CD4-positive, CD25-positive, alpha-beta regulatory T cell (primary cell): ENCODE measurements at places on chromosomes 3 and 15.

GRCh38 chr15:41958002-41958420 is 14.3 kb downstream of the EHD4 start:
- DNase-seq: no peak

DNA sequence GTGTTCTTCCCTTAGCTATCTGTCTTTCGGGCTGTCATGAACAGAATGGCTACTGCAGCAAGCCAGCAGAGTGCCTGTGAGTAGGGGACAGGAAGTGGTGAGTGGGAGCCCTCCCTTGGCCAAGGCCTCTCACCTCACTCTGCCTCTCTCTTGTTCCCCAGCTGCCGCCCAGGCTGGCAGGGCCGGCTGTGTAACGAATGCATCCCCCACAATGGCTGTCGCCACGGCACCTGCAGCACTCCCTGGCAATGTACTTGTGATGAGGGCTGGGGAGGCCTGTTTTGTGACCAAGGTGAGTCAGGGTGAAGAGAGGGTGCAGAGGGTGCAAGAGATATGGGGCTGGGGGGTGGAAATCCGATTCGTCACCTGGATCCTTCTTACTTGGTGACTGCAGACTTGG is 3.0 kb downstream of the DLL4 start:
- DNase-seq: no peak

DNA sequence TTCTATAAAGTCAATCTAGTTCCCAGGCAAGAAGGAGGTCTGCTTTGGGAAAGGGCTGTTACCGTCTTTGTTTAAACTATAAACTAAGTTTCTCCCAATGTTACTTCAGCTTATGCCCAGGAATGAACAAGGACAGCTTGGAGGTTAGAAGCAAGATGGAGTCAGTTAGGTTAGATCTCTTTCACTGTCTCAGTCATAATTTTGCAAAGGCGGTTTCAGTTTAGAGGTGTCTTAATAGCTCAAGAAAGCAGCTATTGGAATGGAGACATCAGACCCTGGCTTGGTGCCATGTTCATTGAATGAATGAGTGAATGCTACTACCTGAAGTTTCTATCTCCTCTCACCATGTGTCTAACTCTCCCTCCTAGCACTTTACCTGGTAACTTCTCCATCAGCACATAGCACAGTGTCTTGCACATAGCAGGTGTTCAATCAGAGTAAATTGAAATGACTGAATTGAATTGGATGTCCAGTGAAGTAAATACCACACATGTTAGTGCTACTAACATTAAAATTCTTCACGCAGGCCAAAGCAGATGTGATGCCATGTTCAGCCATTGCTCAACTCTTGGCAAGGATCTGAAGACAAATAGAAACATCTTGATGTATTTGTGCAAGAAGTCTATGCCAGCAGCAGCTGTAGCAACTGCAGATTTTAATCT is 28.2 kb downstream of the CLEC3B start:
- no peak for DNase-seq

DNA sequence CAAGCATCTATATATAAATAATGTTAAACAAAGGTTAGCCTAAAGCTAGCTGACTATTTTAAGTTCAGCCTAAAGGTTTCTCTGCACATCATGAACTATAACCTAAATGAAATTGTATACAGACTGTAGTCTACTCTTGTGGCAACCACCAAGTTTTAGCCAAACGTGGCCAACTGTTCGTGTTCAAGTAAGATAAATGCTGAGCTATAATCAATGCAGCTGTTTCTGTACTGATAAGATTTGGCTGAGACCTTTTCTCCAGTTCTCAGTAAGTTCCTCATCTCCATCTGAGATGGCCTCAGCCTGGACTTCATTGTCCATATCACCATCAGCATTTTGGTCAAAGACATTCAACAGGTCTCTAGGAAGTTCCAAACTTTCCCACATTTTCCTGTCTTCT is 43.7 kb upstream of the IGSF10 start:
- no peak for DNase-seq

DNA sequence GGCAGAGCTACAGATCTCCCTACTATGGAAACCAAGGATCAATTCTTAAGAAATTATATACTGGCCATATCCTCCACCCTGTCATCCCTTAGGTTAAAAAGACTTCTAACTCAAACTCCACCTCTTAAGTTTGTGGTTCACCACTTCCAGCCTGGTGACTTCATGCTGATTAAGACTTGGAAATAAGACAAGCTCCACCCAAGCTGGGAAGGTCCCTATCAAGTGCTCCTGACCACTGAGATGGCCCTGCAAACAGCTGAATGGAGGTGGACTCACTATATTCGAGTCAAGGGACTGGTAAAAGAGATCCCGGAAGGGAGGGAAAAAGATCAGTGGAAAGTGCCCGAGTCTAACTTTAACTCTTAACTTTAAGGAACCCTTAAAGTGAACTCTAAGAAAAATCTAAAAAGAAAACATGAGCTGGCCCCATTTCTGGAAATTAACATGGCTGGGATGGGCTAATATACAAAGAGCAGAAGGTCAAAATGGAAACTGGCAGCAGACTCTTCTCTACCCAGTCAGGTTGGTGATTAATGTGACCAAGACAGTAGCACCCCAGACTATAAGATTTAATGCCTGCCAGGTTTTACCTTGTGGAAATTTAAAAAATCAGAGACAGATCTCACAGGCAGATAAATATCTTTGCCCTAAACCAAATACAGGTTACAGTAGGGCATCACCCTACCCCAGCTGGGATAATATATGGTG is 43.9 kb downstream of the PPCDC start:
- DNase-seq: peak; percentile 89

GRCh38 chr3:127647166-127647844 is 18.3 kb downstream of the PODXL2 start:
- DNase-seq: no peak

- no peak for DNase-seq
These were observed 243.3 kb upstream of the COL8A1 start for GRCh38 chr3:99394831-99395778.

DNA sequence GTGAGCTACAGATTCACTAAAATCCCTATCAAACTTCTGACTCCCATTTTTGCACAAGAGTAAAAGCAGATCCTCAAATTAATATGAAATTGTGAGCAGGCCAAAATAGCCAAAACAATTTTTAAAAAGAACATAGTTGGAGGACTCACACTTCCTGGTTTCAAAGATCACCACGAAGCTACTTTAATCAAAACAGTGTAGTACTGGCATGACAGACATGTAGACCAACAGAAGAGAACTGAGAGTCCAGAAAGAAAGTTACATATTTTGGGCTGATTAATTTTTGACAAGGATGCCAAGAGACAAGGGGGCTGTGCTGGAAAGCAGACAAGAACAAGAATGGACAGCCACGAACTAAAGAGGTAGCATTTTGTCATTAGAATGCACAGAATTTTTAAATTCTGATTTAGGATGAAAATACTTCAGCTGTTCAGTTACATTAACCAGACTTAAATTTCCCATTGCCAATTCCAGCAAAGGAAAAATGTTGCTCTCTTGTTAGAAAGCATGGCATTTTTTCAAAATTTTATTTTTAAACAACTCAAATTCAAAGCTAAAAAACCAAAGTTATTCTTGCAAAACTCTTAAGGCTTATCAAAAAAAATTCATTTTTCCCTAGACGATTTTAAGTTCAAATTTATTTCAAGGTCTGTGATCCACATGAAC is 14.0 kb downstream of the RYK start:
- no peak for DNase-seq

DNA sequence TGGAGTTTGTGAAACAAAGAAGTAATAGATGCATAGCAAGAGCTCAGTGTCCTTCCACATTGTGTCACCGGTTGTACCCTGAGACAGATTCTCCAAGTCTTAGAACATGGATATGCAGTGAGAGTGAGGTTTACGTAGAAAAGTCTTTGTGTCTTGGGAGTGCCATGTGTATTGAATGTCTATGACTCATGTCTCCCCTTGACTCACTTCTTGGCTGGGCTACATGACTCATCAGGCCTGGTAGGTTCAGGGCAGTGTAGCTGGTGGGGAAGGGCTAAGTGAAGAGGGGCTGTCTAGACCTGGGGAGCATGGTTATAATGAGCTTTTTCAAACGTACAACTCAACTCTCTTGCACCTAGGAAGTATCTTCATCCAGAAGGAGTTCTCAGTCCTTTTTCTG is 167.4 kb downstream of the GAP43 start:
- peak; percentile 45 for DNase-seq

GRCh38 chr3:138263104-138263503 is 66.5 kb downstream of the NME9 start:
- DNase-seq: no peak

- DNase-seq: no peak
These were observed 94.9 kb downstream of the LIPC start for GRCh38 chr15:58526647-58527192.

DNA sequence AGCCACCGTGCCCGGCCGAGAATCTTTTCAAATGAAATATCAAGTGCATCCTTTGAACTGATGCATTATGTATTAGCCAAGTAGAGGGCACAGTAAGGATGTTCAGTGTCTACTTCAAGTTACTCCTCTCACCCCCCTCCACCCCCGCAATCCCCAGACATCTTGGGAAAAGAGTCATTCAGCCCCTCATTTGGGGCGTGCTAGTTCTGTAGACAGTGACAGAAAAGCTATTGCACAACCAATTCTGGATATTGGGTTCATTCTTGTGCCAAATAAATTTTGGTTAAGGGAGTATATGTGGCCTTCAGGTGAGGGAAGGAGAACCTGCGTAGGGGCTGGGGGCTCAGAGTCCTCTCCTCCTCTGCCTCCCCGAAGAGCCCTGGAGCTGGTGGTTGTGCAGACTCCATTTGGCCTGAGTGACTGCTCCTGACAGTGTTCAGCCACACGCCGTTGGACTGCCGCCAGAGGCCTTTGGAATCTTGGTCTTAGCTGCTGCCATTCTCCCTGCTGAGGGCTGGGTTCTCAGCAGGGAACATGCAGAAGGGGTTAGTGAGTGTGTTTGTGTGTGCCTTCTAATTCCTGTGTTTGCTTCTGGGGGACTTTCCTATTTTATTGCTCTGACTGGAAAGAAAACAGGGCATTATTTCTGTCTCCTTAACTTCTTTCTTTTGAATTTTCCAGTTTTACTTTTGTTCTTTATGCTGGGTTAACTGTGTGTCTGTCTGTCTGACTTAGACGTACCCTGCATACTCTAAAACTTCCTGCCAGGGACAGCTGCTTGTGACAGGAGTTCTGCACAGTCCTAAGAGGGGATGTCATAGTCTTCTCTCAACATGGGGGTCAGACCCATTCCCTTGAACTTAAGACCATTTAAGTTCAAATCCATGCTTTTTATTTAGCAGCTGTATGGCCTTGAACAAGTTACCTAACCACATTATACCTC is 21.0 kb downstream of the RARB start:
- no peak for DNase-seq

DNA sequence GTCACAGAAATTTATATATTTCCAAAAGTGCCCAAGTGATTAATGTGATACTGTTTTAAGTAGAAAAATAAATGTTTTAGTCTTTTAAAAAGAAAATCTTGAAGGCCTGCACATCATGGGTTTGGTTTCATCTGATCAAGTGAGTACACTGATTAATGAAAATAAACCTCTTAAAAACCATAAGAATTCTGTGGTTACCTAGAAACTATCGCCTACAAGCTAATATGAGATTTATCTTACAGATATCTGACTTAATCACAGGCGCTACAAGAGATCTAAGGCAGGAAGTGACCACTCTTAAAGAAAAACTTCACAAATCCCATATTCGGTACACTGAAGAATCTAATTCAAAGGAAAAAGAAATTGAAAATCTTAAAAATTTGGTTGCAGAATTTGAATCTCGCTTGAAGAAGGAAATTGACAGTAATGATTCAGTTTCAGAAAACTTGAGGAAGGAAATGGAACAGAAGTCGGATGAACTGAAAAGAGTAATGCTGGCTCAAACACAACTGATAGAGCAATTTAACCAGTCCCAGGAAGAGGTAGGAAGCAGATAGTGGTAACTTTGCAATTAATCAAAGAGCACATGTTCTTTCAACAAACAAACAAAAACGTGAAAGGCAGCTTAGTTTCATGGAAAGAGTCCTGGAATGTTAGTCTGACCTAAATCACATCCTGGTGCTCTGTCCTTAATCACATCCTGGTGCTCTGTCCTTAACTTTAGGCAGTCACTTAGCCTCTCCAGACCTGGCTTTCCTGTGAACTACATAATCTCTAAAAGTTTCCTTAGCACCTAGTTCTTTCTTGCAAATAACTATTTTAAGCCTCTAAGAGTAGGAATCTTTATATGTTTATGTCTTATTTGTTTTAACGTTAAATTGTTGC is 131.8 kb downstream of the CCNL1 start:
- no peak for DNase-seq

- no peak for DNase-seq
These were observed 14.1 kb downstream of the ACOX2 start for GRCh38 chr3:58522759-58523425.

GRCh38 chr3:115228266-115228665 is 81.2 kb upstream of the ZBTB20 start:
- DNase-seq: no peak

- no peak for DNase-seq
These were observed 54.5 kb downstream of the SEC22A start for GRCh38 chr3:123256256-123256655.

- DNase-seq: no peak
These were observed 57.4 kb upstream of the TRAK1 start for GRCh38 chr3:42033741-42034140.

- DNase-seq: no peak
These were observed 35.4 kb downstream of the ACAN start for GRCh38 chr15:88838667-88839066.

DNA sequence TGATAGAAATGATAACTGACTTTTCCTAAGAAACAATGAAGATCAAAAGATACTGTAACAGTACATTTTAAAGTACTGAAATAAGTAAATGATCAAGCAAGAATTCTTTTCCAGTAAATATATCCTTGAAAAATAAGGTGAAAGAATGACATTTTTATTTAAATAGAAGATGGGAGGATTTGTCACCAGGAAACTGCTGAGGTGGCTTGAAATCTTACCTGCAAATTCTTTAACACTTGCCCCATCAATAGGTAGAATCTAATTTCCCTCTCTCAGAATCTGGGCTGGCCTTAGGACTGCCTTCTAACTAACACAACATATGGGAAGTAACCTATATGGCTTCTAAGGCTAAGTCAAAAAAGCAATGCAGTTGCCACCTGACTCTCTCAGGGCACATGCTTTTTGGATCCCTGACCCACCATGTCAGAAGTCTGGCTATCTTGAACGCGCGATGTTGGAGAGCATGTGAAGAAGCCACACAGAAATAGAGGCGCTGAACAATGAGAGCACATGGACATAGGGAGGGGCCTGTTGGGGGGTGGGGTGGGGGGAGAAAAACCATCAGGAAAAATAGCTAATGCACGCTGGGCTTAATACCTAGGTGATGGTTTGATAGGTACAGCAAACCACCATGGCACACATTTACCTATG is 11.5 kb downstream of the ACSBG1 start:
- no peak for DNase-seq
